ENCODE measurements at places on chromosomes 12 and 14.
A peak's percentile ranks its signal among the peaks of the same experiment; 100 is the strongest.

DNA sequence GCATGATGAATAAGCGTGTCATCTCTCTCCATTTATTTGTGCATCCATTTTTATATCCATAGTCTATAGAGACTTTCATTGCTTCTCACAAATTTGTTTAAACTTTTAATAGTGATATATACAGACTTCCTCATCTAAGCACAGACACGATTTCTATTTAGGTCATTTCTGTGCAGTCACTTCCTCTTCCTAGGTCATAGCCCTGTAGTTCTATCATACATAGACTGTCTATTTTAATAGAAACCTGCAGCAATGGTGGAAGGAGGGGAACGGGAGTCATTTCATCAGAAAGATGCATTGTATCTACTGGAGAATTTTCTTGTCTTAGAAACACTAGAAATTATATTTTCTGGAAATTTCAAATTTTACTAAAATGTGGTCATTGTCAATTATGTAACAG, 133.4 kb upstream of the FGD4 start:
- DNase-seq = no peak

DNA sequence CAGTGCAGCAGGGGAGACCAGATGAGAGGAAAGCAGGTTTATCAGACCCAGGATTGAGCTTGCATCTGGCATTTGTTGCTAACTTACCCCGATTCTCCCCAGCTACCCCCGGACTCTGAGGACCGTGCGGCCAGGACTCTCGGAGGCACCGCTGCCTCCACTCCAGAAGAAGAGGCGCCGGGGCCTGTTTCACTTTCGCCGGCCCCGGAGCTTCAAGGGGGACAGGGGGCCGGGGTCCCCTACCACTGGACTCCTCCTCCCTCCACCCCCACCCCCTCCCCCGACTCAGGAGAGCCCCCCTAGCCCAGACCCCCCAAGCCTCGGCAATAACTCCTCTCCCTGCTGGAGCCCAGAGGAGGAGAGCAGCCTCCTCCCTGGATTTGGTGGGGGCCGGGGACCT, 6.5 kb upstream of the CPNE6 start:
- DNase-seq = no peak

GRCh38 chr14:101474563-101475455, 86.5 kb upstream of the DIO3 start:
- DNase-seq = peak; percentile 71

- no peak for DNase-seq
Observed at GRCh38 chr14:92466059-92466458, 47.5 kb upstream of the RIN3 start.

- no peak for DNase-seq
Observed at GRCh38 chr14:36319899-36320199, 588 bp downstream of the MBIP start.

- DNase-seq = peak; percentile 24
Observed at GRCh38 chr14:35879654-35880249, 53.6 kb downstream of the BRMS1L start.

GRCh38 chr12:31246470-31246850, 79.5 kb downstream of the SINHCAF start:
- DNase-seq = no peak

DNA sequence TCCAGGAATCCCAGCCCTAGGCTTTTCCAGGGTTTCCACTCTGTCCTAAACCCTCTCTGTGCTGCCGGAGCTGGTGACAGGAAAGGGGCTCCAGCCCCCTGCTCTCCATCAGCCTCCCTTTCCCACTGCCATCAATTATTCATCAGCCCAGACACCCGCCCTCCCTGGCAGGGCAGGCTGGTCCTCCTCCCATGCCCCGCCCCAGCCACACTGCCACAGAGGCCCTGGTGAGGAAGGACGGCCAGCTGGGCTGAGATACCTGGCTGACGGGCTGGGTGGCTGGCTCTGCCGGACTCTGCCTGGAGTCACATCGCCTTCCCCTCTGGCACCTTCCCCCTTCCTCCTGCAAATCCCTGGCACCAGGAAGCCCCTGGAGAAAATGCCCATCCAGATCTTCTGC, 11.9 kb upstream of the SMARCD1 start:
- DNase-seq = no peak

DNA sequence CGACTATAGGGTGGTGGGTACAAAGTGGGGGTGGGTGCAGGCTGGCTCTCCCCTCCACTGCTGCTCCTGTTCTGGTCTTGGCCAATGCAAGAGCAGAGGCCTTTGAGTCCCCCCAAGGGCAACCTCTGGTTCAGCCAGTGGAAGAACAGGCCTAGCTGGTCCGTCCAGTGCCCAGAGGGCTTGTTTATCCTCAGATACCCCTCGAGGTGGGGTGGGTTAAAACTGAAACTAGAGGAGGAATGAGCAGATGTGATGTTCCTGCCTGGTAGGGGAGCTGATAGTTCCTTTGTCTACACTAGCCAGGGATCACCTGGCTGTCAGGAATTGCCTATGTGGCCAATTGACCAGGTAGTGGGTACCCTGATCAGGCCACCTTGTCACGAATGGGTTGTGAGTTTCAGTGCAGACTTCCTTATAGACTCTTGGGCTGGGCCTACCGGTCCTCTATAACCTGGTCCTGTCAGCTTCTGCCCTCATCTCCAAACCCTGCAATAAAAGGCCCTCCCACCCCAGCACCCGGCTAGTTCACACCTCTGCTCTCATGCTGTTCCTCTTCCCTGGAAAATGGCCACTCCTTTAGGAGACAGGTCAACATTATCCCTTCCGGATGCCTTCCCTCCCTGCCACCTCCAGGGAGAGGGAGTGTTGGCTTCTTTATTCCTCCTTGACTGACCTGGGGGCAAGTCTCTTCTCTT, 10.7 kb upstream of the HSP90AA1 start:
- DNase-seq = no peak
